ENCODE measurements at places on chromosomes 1 and 21.

- no peak for DNase-seq
Measured at GRCh38 chr1:8010080-8010664, 15.9 kb downstream of the ERRFI1 start.

GRCh38 chr1:64663668-64664067, 81.2 kb upstream of the RAVER2 start:
- DNase-seq = no peak

DNA sequence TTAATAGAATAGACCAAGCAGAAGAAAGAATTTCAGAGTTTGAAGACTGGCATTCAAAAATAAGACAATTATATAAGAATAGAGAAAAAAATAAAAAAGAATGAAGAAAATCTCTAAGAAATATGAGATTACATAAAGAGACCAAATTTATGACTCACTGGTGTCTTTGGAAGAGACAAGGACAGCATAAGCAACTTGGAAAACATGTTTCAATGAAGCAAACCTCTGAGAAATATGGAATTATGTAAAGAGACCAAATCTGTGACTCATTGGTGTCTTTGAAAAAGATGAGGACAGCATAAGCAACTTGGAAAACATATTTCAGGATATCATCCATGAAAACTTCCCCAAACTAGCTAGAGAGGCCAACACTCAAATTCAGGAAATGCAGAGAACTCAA, 60.4 kb upstream of the LYPLAL1 start:
- DNase-seq = no peak

- no peak for DNase-seq
Measured at GRCh38 chr1:223189903-223190724, 47.1 kb upstream of the TLR5 start.

- no peak for DNase-seq
Measured at GRCh38 chr1:217554849-217555248, 76.0 kb downstream of the GPATCH2 start.

DNA sequence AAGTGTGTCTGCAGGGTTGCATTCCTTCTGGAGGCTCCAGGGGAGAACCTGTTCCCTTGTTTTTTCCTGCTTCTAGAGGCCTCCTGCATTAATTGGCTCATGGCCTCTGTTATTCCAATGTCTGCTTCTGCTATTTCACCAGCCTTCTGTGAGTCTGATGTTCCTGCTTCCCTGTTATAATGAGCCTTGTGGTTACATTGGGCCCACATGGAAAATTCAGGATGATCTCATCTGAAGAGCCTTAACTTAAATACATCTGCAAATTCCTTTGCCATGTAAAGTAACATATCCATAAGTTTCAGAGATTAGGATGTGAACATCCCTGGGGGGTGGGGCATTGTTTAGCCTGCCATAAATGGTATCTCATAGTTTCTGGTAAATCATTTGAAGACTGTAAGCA, 181.1 kb downstream of the RWDD3 start:
- DNase-seq = no peak

- no peak for DNase-seq
Measured at GRCh38 chr21:45006536-45007095, 66.8 kb downstream of the SLX9 start.
